ENCODE measurements at places on chromosomes 7 and 10. TPM values are rescaled to one million over a fixed set of nuclear protein-coding genes. Genes with fewer than 3 reads are reported as not detected.

DNA sequence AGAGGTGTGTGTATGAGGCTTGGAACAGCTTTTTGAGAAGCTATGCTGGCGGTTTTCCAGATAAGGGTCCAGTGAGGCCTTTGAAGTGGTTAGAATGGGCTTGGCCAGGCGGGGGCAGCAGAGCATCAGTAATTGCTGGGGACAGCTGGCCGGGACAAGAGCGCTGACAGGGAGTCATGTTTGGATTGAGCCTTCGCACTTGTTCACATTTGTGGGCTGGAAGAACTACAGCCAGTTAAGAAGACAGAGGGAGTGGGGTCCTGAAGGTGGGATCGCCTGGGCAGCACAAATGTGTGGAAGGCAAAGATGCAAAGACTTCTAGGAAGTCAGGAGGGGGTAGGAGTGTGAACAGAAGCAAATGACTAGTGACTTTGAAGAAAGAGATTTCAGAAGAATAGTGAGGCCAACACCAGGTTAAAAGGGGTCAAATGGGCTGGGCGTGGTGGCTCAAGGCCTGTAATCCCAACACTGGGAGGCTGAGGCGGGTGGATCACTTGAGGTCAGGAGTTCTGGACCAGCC lies 12.7 kb upstream of the SDHAF3 start:
- DNase-seq: peak; percentile 80

- DNase-seq: no peak
Observed at GRCh38 chr7:155809332-155809946, 2.8 kb downstream of the SHH start.

The CDC14C gene
- total RNA-seq: not detected

The RBP3 gene
- not detected for total RNA-seq

DNA sequence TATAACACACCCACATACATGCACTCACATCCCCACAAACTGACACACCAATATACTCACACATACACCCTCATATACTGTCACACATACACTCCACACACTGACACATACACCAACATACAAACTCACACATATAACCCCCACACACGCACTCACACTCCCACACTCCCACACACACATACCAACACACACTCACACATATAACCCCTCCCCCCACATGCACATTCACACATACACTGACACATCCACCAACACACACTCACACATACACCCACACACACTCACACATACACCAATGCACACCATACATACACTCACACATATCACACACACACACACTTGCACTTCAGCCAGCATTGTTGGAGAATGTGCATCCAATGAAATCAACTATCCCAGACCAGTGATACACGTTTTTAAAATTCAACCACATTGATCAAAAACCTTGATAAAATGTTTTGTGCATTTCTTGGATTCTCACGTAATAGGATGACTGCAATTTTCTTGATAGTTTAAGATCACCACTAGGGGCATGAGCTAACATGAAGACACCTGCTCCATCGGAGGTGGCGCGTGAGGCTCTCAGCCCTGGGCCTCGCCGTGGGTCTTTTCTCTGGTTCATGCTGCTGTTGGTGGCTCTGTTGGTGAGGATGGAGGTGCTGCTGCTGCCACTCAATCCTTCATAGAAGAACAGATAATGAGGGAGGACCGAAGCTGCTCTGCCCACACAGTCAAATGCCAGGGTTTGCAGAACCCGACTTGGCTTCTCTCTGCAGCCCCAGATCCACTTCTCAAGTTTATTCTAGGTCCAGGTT lies 32.1 kb upstream of the CHST15 start:
- DNase-seq: no peak

DNA sequence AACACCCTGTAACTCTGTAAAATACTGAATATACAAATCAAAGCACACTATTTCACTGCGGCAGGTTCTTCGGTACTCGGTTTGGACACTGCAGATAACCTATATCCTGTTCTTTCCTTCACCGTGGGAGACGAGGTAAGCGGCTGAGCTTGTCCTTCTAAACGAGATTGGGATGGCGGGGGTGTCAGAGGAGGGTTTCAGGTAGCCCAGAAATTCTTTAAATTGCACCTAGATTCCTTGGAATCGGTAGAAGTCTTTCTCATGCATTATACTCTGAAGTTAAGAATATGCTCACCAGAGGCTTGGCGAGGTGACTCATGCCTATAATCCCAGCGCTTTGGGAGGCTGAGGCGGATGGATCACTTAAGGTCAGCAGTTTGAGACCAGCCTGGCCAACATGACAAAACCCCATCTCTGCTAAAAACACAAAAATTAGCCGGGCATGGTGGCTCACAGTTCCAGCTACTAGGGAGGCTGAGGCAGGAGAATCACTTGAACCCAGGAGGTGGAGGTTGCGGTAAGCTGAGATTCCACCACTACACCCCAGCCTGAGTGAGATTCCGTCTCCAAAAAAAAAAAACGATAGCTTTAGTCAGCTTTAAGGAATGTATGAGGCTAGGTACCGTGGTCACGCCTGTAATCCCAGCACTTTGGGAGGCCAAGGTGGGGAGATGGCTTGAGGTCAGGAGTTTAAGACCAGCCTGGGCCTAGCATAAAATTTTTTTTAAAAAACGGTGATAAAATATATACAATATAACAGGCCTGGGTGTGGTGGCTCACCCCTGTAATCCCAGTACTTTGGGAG lies 10.1 kb upstream of the LAT2 start:
- DNase-seq: peak; percentile 57

DNA sequence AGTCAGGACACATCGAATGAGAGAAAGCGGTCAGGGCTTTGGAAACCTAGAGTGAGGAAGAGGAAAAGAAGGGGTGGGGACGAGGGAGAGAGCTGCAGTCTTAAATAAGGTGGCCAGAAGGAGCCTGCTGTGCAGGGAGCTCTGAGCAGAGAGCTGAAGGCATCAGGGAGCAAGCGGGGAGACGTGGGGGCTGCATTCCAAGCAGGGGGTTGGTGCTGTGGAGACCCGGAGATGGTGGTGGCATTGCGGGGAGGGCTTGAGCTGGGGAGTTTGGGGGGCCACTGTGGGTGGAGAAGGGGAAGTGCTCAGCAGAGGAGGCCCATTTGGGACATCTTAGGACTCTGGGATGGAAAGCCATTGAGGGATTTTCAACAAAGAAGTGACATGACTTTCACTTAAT lies 38.7 kb upstream of the ZNF32 start:
- no peak for DNase-seq

DNA sequence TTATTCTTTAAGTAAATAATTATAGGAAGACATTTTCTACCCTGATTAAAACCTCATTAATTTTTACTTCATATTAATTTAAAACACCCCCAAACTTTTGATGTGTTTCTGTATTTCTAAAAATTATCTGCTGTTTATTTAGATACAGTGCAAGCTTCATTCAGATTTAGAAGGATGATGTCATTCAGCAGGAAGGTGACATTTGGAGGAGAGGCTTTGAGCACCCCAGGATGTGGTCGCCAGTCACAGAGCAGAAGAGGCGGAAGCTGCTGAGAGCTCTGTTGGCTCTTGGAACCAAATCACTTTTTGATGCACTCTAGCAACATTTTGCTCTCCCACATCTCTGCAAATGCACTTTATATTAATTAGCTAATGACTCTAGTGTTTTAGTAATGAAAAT lies 233.9 kb upstream of the CACNA2D1 start:
- no peak for DNase-seq

DNA sequence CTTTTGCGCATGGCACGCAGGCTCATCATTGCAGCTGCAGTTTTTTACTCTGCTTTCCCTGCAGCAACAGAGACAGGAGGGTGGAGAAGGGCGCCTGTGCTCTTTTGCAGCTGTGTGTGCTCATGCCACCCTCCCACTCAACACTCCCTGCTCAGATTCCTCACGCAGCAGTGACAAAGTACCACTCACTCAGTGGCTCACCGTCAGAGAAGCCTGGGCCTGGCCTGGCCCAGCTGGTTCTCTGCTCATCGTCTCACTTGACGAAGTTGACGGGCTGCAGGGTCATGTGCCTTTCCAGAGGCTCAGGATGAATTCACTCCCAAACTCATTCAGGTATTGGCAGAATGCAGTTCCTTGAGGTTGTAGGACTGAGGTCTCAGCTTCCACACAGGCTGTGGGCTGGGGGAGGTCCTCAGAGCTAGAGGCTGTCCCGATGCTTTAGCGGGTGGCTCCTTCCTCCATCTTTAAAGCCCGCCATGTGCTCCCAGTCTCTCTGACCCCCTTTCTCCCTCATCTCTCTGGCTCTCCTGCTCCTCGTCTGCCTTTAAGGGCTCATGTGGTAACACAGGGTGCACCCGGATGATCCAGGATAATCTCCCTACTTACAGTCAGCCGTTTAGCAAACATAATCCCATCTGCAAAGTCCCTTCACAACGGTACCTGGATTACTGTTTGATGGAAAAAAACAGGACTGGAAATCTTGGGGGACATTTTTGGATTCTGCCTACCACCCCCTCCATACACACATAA lies 25.8 kb downstream of the PTPRE start:
- no peak for DNase-seq

DNA sequence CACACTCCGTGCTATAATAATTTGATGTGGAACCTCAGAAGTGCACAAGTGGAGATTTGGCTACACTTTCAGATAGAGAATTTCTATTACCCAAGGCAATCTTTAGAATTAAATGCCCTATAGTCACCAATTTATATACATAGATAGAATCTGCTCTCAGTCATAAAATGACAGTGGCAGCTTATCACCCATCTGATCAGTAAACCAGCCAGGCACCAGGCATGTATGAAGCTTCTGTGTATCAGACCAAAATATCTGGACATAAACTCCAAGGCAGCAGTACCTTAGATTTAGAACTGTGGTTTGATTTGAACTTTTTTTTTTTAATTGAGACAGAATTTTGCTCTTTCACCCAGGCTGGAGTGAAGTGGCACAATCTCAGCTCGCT lies 180.9 kb downstream of the IPMK start:
- DNase-seq: no peak

DNA sequence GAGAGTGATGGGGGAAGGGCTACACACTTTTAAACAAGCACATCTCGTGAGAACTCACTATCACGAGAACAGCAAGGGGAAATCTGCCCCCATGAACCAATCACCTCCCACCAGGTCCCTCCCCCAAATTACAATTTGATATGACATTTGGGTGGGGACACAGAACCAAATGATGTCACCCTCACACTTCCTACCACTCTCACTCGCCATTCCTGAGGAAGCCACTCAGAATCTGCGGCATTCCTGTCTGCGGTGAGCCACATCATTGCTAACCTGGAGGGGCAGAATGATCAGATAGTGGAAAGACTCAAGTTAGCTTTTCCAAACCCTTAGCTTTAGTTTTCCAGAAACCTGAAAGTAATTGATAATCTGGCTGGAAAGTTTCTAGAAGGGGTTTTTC lies 66.9 kb downstream of the MYO3A start:
- no peak for DNase-seq

- no peak for DNase-seq
Observed at GRCh38 chr7:100007887-100008286, 7.5 kb upstream of the ZKSCAN1 start.

GRCh38 chr10:131658476-131659110 lies 242.2 kb upstream of the PPP2R2D start:
- DNase-seq: no peak

GRCh38 chr10:77527839-77528238 lies 109.8 kb downstream of the KCNMA1 start:
- no peak for DNase-seq

The ASB4 gene
- total RNA-seq: not detected

DNA sequence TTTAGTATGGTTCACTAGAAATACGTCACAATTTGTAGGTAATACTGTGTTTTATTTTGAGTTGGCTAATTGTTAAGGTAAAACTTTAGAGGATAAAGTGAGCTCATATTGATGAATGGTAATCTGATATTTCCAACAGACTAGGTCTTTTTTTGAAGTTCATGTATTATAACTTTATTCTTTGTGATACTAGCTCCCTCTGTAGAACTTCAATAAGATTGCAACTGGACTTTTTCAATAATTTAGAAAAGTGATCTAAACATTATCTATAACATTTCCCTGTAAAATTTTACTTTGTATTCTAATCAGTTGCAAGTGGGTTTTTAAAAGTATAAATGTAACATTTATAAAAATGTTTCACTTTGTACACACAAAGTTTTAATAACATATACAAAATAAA lies 83.5 kb downstream of the ADK start:
- no peak for DNase-seq

DNA sequence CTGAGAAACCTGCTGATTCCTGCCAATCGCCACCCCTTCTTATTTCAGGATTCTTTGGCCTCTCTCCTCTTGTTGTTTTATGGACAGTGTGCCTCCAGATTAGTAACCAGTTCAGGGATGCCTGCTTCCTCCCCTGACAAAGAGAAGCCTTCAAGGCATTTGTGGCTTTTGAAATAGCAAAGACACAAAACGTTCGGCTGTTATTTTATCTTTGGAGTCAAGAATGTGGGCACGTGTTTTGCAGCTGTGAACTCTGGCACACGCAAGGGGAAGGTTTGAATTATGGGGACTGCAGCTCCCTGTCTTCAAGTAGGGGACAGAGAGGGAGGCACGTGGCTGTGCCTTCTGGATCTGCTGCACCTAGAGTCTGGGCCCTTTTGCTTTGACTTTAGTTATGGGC lies 157.9 kb upstream of the GRB10 start:
- DNase-seq: no peak

- DNase-seq: no peak
Observed at GRCh38 chr10:91127341-91128082, 93.0 kb upstream of the PCGF5 start.

The CREB5 gene
- 1.00 TPM for total RNA-seq

DNA sequence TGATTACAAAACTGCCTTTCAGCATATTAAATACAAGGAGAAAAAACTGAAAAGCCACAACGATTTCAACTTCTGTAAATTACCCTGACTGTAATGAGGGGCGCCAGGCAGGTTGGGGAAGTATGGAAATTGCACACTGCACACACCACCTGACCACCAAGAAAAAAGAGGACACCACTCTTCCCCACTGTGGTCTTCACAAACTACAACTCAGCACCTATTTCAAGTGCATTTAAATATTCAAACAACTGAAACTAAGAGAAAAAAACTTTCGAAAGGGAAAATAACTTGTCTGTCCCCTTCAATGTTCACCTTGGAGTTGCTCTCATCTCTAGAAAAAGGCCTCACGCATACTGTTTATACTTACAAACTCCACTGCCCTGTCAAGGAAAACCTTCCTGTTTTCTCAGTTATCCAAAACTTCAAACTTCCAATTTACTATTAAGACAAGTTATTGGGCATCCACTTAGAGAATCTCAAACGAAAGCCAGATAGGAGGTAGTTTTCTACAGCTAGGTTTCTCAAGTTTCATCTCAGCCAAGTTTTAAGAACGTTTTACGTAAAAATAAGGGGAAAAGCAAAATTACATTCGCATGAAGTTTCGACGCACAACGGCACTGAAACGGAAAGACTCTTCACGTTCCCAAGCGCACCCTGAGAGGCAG lies 1.4 kb downstream of the LARP4B start:
- no peak for DNase-seq

The XPNPEP1 gene
- 81.3 TPM for total RNA-seq

The CUZD1 gene
- total RNA-seq: 2.0 TPM

DNA sequence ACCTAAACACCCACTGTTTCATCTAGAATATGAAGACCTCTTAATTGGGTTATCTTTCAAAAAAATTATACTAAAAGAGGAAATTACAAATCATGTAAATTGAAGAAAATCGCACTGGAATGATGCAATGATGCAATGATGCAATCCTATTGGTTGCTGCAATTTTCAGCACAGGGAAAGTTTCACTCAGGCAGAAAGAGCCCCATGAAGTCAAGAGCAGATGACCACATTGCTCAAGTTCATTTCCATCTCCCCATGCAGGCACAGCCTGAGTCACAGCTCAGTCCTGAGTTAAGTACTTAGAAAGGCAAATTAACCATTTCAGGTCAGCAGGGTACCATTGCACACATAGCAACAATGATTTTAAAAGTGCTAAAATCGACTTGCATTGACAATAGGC lies 180.3 kb upstream of the MYO3A start:
- DNase-seq: no peak

All from SJSA1 (cell line).